Naive thymus-derived CD8-positive, alpha-beta T cell (primary cell): ENCODE measurements at places on chromosomes 4 and X. TPM values are rescaled to one million over a fixed set of nuclear protein-coding genes. Genes with fewer than 3 reads are reported as not detected.

Gene ZCCHC12
- total RNA-seq = 0.26 TPM

Gene PARM1
- 0.11 TPM for total RNA-seq

- no peak for DNase-seq
- H3K27ac ChIP-seq = no peak overlapping the region
- peaks cover 16% of the 10 kb centered on the region for H3K27me3 ChIP-seq
These were observed 138.9 kb downstream of the NPNT start for GRCh38 chr4:106034220-106034619.

- H3K4me3 ChIP-seq = no peak overlapping the region
- no peaks in the 10 kb centered on the region for H3K4me1 ChIP-seq
- peaks cover 2% of the 10 kb centered on the region for H3K27me3 ChIP-seq
- H3K27ac ChIP-seq = no peak overlapping the region
These were observed 9.9 kb downstream of the VEGFC start for GRCh38 chr4:176782794-176783193.

Gene ING2
- total RNA-seq = 10.9 TPM

DNA sequence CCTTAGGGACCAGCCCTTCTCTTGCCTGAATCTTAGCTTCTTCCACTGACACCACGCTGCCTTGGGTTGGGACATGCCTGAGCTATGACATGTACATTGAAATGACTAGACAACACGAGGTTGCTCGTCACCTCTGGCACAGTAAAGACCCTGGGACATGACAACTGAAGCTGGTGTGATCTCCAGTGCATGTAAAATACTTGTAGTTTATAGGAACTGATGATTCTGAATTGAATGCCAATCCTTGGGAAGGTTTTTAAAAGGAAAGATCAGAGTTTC, 100.7 kb upstream of the PGRMC2 start:
- no peaks in the 10 kb centered on the region for H3K36me3 ChIP-seq
- DNase-seq = no peak
- H3K4me3 ChIP-seq = no peak overlapping the region
- H3K27ac ChIP-seq = no peak overlapping the region
- H3K4me1 ChIP-seq = no peaks in the 10 kb centered on the region
- H3K27me3 ChIP-seq = no peaks in the 10 kb centered on the region

Gene ARSD
- total RNA-seq = 1.5 TPM

GRCh38 chr4:136800248-136800647, 732.0 kb downstream of the PCDH18 start:
- no peak for DNase-seq
- H3K27ac ChIP-seq = no peak overlapping the region
- H3K27me3 ChIP-seq = no peaks in the 10 kb centered on the region
- no peaks in the 10 kb centered on the region for H3K4me1 ChIP-seq

- H3K36me3 ChIP-seq = no peaks in the 10 kb centered on the region
- peak; percentile 30 for DNase-seq
- H3K27ac ChIP-seq = no peak overlapping the region
These were observed 155.8 kb downstream of the ANTXR2 start for GRCh38 chr4:79917246-79917645.

DNA sequence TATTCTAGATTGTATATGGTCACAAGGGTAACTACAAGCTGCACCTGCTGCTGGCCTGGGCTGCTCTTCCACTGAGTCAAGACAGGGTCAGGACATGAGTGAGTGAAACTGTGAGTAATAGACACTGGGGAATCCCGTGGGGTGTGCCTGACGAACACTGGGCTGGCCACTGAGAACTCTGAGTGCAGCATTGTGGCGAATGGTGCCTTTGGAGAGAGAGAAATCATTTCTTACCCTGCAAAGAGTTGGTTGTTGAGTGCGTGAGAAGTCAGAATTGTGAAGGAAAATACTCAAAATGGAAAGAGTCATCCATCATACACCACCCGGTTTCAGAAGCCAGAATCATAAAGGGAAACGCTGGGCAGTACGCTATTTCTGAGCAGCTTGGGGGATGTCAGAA, 43.1 kb upstream of the LSM6 start:
- no peak overlapping the region for H3K27ac ChIP-seq
- peaks cover 9% of the 10 kb centered on the region for H3K27me3 ChIP-seq
- no peaks in the 10 kb centered on the region for H3K4me1 ChIP-seq
- DNase-seq = no peak
- H3K36me3 ChIP-seq = no peaks in the 10 kb centered on the region

DNA sequence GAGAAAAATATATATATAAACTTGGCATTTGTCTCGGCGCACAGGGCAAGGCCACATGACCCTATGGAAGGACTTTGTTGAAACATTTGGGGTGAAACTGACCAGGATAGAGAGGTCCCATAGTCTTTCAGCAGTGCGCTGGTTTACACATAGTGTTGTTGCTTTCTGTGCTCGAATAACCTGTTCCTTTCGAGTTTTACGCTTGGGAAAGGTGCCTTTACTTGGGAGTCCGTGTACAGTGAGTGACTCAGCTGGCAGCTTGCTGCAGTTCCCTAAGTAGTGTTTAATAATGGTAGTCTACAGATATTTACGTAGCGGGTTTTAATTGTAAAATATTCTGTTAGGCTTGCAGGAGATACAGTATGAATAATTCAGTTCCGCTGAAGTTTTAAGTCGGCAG, 578 bp downstream of the APOOL start:
- H3K27me3 ChIP-seq = no peaks in the 10 kb centered on the region
- peak overlapping the region; percentile 91 for H3K4me3 ChIP-seq
- peak overlapping the region; percentile 35 for H3K27ac ChIP-seq
- no peak for DNase-seq
- H3K4me1 ChIP-seq = peaks cover 28% of the 10 kb centered on the region
- H3K36me3 ChIP-seq = peaks cover 3% of the 10 kb centered on the region

- H3K27ac ChIP-seq = no peak overlapping the region
- H3K4me1 ChIP-seq = peaks cover 14% of the 10 kb centered on the region
- H3K27me3 ChIP-seq = peaks cover 47% of the 10 kb centered on the region
- peaks cover 6% of the 10 kb centered on the region for H3K36me3 ChIP-seq
These were observed 2.7 kb downstream of the CRMP1 start for GRCh38 chr4:5890063-5890727.

- no peaks in the 10 kb centered on the region for H3K27me3 ChIP-seq
- no peaks in the 10 kb centered on the region for H3K36me3 ChIP-seq
- peaks cover 6% of the 10 kb centered on the region for H3K4me1 ChIP-seq
- no peak for DNase-seq
These were observed 128.4 kb downstream of the PPP3CA start for GRCh38 chr4:101218894-101219293.

DNA sequence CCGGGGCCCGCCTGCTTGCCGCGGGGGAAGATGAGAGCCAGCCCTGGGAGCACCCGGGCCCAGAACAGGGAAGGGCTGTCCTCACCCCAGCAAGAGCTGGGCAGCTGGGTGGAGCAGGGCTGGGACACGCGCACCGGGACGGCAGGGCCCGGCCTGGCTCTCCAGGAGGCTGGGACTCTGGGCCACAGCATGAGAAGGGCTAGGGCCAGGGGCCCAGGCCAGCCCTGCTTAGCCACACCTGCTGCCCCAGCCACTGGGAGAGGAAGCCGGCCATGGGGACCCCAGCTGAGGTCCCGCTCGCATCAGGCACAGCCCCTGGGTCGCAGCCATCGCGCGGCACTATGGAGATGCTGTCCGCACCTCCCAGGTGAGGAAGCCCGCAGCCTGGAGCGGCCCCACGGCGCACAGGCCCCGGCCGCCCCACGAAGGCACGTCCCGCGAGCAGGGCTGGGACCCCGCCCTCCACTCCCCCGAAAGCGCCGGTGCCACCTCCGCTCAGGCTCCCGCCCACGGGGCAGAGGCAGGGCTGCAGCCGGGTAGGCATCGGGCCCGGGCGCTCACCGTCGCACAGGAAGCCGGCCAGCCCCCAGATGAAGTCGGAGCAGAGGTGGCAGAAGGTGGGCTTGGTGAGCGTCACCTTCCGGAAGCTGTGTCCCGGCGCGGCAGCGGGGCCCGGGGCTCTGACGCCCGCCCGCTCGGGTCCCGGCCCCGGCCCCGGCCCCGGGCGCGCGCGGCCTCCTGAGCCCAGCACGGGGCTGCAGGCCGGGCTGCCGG, 531 bp downstream of the DGKQ start:
- peaks cover 23% of the 10 kb centered on the region for H3K4me1 ChIP-seq
- no peaks in the 10 kb centered on the region for H3K36me3 ChIP-seq
- no peak overlapping the region for H3K27ac ChIP-seq
- H3K4me3 ChIP-seq = peak overlapping the region; percentile 58
- H3K27me3 ChIP-seq = no peaks in the 10 kb centered on the region

DNA sequence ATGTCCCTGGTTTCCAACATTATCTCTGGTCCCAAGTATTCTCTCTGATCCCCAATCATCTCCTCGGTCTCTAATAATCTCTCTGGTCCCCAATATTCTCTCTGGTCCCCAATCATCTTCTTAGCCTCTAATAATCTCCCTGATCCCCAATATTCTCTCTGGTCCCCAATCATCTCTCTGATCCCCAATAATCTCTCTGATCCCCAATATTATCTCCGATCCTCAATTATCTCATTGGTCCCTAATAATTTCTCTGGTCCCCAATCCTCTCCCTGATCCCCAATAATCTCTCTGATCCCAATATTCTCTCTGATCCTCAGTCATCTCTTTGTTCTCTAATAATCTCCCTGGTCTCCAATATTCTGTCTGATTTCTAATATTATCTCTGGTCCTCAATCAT, 16.6 kb downstream of the P2RY8 start:
- peak overlapping the region; percentile 38 for H3K4me3 ChIP-seq
- peaks cover 64% of the 10 kb centered on the region for H3K4me1 ChIP-seq
- DNase-seq = no peak
- H3K27me3 ChIP-seq = no peaks in the 10 kb centered on the region
- peaks cover 11% of the 10 kb centered on the region for H3K36me3 ChIP-seq

Gene MTNR1A
- total RNA-seq = not detected

DNA sequence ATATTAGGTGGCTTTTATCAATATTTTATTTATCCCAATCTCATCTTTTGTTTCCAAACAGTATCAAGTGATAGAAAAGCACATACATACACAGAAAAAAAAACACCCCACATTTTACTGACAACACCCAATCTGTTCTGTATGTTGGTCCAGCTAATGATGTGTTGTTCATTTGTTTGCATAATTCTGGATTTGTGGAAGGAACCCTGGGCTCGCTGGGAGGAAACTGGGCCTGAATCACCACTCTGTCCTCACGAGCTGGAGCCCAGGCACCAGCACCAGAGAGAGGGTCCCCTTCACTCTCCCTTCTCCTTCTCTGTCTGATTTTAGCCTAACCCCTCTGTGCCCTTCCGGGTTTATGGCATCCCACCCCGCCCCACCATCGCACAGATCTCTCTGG, 79.8 kb downstream of the PSAPL1 start:
- DNase-seq = no peak
- H3K27ac ChIP-seq = no peak overlapping the region
- no peaks in the 10 kb centered on the region for H3K36me3 ChIP-seq
- no peak overlapping the region for H3K4me3 ChIP-seq
- H3K4me1 ChIP-seq = no peaks in the 10 kb centered on the region
- peaks cover 14% of the 10 kb centered on the region for H3K27me3 ChIP-seq

- H3K4me1 ChIP-seq = no peaks in the 10 kb centered on the region
- no peak overlapping the region for H3K4me3 ChIP-seq
- no peaks in the 10 kb centered on the region for H3K36me3 ChIP-seq
These were observed 87.6 kb downstream of the GAB1 start for GRCh38 chr4:143424276-143424675.

Gene P2RY4
- total RNA-seq = 0.75 TPM

- H3K27me3 ChIP-seq = no peaks in the 10 kb centered on the region
- H3K4me3 ChIP-seq = no peak overlapping the region
- no peak for DNase-seq
- H3K36me3 ChIP-seq = no peaks in the 10 kb centered on the region
These were observed 79.6 kb upstream of the PLAC1 start for GRCh38 chrX:134737721-134738369.

DNA sequence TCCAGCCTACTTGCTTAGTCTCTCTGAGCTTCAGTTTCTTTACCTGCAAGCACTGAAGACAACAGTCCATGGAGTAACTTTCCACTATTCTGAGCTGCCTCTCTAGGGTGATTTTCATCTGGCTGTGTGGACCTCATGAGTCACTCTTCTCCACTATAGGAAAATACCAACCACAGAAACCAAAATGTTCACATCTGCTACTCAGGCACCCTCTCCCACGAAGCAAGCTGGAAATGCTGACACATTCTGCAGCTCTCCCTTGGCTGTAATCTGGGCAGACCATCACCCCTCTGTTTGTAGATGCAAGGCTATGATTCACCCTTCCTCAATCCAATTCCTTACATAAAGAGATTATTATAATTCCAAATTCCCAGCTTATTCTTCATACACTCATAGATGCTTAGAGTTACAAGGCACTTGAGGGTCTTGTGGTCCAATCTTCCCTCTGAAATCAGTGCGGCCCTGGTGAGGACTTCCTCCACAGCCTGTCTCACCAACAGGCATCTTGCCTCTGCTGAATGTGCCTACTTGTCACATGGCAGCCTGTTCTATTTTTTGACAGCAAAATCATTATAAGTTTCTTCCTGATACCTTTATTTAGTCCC, 97.0 kb upstream of the LNX1 start:
- H3K4me3 ChIP-seq = no peak overlapping the region
- peaks cover 24% of the 10 kb centered on the region for H3K27me3 ChIP-seq
- peaks cover 2% of the 10 kb centered on the region for H3K4me1 ChIP-seq
- no peak overlapping the region for H3K27ac ChIP-seq
- H3K36me3 ChIP-seq = no peaks in the 10 kb centered on the region
- no peak for DNase-seq

DNA sequence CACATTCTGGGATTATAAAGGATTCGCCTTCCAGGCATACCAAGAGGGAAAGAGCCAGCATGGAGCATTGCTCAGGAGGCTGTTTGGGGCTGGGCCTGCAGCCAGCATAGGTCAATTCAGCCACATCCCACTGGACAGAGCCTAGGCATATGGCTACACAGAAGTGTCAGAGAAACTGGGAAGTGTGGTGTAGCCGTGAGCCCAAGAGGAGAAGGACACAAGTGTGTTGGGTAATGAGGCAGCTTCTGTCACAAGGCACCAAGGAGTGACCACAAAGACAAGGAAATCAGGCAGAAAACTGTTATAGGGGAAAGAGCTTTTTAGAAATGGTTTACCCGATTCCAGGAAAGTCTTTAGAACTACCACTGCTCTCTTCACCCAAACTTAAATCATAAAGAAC, 178.6 kb upstream of the TBL1X start:
- no peaks in the 10 kb centered on the region for H3K27me3 ChIP-seq
- H3K4me3 ChIP-seq = no peak overlapping the region
- H3K36me3 ChIP-seq = no peaks in the 10 kb centered on the region
- H3K27ac ChIP-seq = no peak overlapping the region

GRCh38 chrX:118802857-118803256, 20.8 kb upstream of the ZCCHC12 start:
- no peaks in the 10 kb centered on the region for H3K27me3 ChIP-seq
- H3K4me1 ChIP-seq = no peaks in the 10 kb centered on the region

GRCh38 chr4:160009656-160010493, 907.0 kb downstream of the RAPGEF2 start:
- H3K36me3 ChIP-seq = no peaks in the 10 kb centered on the region
- H3K4me3 ChIP-seq = no peak overlapping the region
- no peaks in the 10 kb centered on the region for H3K4me1 ChIP-seq
- DNase-seq = no peak
- H3K27ac ChIP-seq = no peak overlapping the region
